ENCODE measurements at places on chromosomes 6 and 20. TPM values are rescaled to one million over a fixed set of nuclear protein-coding genes. Genes with fewer than 3 reads are reported as not detected.

The NEURL2 gene
- 5.2 TPM for polyA plus RNA-seq

The TMEM244 gene
- polyA plus RNA-seq: not detected

The TUBB2B gene
- 5.9 TPM for polyA plus RNA-seq

The ZNF451 gene
- 29.2 TPM for polyA plus RNA-seq

- no peak for DNase-seq
These were observed 1.1 kb downstream of the SOX4 start for GRCh38 chr6:21594416-21595281.

All from right lung (tissue), 10 donors.